ENCODE measurements at places on chromosomes 5 and 9. TPM values are rescaled to one million over a fixed set of nuclear protein-coding genes. Genes with fewer than 3 reads are reported as not detected.

Gene MLANA
- polyA plus RNA-seq, result not detected

Gene HSPB3
- not detected for polyA plus RNA-seq

Gene PDE6A
- not detected for polyA plus RNA-seq

Gene TLR4
- polyA plus RNA-seq, result 0.07 TPM

Gene ATG12
- polyA plus RNA-seq, result 135 TPM

Gene S100Z
- polyA plus RNA-seq, result not detected

Gene NR2F1
- polyA plus RNA-seq, result 2.3 TPM

Gene TIMD4
- not detected for polyA plus RNA-seq

Gene PDLIM4
- polyA plus RNA-seq, result not detected

Gene FCN2
- not detected for polyA plus RNA-seq

Gene FAM200C
- 21.6 TPM for polyA plus RNA-seq

Gene ACSL6
- polyA plus RNA-seq, result 30.5 TPM

Gene CCNO
- polyA plus RNA-seq, result 0.16 TPM

Gene PCDHB2
- polyA plus RNA-seq, result 105 TPM

Gene TAF11L7
- polyA plus RNA-seq, result not detected

Gene IFNA2
- not detected for polyA plus RNA-seq

Gene SLC22A5
- 5.2 TPM for polyA plus RNA-seq

Gene PCDHGA3
- polyA plus RNA-seq, result 0.26 TPM

Measured in neural cell (in vitro differentiated cells).